Cerebellar cortex (tissue), 1 donor: ENCODE measurements at places on chromosomes 12 and 14.
A peak's percentile ranks its signal among the peaks of the same experiment; 100 is the strongest.

DNA sequence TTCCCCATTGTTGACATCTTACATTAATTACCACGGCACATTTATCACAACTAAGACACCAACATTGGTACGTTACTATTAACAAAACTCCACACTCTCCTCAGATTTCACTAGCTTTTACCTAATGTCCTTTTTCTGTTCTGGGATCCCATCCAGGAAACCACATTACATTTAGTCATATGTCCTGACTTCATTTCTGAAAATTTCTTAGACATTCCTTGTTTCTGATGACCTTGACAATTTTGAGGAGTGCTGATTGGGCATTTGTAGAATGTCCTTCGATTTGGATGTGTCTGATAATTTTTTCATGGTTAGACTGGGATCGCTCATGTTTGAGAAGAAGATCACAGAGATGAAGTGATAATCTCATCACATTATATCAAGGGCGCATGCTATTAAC lies 34.6 kb upstream of the ACSM4 start:
- DNase-seq = no peak

- no peak for DNase-seq
These were observed 50.7 kb upstream of the TMEM260 start for GRCh38 chr14:56528927-56529326.

GRCh38 chr12:131063960-131064359 lies 110.3 kb downstream of the ADGRD1 start:
- DNase-seq = no peak

DNA sequence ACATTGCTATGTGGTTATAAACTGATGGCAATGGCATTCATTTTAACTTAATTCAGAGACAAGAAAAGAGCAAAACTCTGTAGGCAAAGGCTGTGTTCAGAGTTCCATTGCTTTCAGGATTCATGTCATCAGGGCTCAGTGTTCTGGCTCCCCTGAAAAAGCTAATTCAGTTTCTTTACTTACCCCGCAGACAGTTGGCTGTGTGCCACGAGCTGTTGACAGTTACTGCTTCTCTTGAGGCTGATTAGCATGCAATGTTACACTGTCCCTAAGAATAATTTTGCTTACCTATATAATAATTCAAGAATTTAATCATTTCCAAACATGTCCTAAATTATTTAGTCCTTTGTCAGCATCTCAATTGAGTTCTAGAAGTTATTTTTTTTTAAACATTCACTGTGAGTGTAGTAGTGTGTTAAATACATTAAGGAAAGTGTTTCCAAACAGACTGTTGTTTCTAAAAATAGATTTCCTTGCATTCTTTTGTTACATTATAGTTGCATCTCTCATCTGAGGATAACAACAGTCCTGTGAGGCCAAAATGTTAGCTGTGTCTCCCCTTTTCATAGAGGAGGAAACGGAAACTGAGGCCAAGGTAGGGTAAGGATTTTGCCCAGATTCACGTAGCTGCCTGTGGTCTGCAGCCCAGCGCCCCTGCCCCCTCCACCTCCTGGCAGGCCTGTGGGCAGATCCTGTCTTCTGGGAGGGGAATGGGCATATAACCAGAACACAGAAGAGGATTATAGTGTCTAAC lies 98.6 kb downstream of the PELI2 start:
- peak; percentile 87 for DNase-seq

DNA sequence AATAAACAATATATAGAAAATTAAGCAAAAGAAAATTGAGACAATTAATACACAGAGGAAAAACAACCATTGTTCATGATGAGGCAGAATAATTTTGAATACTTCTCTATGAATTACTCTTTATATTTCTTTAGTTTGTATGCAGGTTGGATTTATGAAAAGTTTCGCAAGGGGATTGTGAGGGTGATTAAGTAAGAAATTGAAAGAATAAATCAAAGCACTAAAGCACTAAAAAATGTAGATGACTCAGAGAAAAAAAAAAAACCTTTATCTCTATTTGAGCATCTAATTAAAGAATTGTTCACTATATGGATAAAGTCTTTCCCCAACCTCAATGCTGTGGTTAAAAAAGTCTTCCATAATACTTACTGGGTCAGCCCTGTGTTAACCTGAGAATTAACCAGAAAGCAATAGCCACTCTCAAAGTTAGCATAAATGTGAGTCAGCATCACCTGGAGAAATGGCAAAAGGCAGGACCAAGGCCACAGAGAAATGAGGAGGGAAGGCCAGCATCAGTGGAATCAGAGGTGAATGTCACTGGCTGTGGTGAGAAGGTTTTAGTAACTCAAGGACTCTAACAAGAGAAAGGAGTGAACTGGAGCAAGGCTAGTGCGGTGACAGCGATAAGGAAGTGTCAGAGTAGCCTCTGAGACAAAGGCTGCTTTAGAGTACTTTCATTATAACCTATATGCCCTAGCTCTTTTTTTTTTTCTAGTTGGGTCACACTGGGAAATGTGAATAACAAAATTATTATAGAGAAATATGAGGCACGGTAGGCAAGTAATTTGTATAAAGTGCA lies 310.4 kb downstream of the KCNC2 start:
- DNase-seq = no peak

DNA sequence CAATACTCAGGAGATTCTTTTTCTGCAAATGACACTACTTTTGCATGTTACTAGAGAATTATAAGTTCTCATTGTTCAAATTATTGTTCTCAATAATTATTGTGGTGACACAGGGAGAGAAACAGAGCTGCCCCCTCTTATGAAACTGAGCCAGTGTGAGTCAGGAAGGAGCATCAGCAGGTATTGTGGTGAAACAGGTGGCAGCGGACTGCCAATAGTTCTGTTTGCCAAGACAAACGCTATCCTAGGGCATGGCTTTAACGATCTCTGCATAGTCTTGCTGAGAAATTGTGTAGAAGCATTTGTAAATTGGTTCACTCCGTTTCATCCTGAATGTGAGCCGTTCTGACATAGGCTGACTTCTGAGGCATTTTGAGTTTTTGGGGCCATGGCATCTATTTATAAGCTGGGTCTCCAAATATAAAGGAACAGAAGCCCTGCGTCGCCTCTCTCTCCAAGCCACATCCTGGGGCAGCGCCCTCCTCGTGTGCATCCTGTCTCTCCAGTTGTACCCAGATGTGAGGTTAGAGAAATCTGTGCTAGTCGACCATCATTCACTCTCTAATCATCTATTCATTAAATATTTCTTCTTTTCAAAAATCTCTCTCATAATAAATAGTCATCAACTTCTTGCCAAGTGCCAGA lies 15.8 kb upstream of the PPP4R4 start:
- DNase-seq = peak; percentile 62

- DNase-seq = no peak
These were observed 106.1 kb downstream of the C12orf75 start for GRCh38 chr12:105436636-105437035.

DNA sequence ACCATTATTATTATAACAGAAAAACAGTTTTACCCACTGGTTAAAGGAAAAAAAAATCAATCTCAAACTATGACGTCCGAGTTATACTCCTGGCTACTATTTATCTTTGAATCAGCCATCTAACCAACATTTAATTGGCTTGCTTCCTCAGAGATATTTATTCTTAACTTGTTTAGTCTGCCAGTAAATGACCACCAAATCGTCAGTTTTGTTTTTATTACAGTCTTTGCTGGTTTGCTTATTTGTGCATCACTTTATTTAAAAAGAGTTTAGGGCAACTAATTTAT lies 71.2 kb downstream of the RASSF8 start:
- no peak for DNase-seq

DNA sequence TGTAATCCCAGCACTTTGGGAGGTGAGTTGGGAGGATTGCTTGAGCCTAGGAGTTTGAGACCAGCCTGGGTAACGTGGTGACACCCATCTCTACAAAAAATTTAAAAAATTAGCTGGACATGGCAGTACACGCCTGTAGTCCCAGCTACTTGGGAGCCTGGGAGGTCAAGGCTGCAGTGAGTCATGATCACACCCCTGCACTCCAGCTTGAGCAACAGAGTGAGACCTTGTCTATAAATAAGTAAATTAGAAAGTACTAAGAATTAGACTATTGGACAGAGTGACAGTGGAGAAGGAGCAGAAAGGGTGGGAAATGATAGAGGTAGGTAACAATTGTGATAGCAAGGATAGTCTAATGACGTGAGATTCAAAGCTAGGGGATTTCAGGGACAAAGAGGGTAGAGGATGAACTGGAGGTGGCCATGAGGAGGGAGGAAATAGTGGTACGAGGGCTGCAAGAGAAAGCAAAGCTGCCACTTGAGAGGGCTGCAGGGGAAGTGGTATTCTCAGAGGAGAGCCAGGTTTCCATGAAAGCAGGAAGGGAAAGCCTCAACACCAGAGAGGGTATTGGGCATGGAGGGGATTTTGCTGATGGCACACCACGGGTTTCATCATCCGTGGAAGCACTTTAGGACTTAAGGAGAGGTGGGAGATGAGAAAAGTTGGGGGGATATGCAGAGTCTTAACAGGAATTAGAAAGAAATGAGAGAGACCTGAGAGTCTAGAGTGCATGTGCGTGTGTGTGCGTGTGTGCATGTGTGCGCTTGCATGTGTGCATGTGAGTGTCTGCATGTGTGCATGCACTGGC lies 85.6 kb downstream of the SYNE2 start:
- DNase-seq = no peak

GRCh38 chr14:76771437-76771980 lies 10.2 kb downstream of the VASH1 start:
- DNase-seq = no peak

DNA sequence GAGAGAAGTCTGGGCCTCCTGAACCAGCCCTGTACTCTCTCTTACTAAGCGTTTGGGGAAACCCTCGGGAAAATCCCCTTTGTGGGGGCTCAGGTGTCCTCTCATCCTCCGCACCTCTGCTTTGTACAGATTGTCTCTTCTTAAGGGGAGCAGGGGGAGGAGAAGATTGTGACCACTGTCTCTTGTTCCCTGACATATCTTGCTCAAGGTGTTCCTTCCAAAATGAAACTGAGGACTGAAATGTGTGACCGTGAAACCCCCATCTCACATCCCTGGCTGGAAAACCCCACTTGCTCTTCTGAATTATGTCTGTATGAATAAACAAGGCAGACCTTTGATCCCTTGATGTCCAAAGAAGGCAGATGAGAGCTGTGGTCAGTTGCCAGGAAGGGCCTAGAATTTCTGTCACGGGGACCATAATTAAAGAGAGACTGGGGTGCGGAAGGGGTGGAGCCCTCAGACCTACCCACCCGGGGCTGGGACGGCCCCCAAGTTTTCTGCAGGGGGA lies 369.8 kb downstream of the AACS start:
- DNase-seq = no peak

DNA sequence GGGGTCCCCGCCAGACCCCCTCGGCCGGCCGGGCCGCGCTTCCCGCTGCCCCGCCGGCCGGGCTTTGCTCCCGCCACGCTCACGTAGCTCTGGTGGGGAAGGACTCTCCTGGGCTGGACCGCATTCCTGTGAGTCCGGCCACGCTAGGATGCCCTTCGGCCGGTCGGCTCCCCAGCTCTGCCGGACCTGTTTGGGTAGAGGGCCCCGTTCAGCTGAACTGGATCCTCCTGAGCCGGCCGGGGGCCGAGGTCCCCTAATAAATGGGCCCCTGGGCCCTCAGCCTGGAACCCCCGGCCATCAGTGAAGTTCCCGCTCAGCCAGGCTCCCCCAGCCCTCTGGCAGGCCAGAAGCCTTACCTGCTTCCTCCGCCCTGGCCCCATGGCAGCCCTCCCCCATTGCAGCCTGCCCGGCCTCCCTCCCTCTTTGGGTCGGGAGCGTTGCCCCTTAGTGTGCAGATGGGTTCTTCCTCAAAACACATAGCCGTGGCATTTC lies 593 bp downstream of the UNC119B start:
- peak; percentile 38 for DNase-seq

GRCh38 chr12:102468261-102468915 lies 12.0 kb downstream of the IGF1 start:
- DNase-seq = no peak

DNA sequence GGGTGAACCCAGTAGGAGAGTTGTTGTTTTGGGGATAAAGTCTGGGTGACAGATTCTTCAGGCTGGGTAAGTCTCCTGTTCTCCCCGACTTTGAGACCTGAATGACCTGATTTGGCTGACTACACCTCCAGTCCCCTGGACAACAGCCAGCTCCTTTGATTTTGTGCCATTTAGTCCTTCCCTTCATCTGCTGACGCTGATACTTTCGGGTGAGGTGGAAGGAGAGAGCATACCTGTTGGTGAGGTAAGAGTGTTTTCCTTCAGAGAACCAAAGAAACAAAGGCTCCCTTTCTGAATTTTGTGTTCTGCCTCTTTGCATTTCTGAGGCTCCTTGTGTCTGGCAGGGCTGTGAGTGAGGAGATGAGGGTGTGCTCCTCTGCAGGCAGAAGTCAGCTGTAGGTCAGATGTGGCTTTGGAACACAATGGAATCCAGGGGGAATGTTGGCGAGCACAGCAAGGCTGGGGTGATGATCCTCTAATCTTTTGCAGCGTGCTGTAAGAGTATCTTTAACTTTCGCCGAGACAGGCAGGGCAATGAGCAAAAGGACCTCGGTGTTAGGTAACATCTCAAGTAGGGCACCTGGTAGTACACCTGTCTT lies 12.1 kb downstream of the ETV6 start:
- no peak for DNase-seq

DNA sequence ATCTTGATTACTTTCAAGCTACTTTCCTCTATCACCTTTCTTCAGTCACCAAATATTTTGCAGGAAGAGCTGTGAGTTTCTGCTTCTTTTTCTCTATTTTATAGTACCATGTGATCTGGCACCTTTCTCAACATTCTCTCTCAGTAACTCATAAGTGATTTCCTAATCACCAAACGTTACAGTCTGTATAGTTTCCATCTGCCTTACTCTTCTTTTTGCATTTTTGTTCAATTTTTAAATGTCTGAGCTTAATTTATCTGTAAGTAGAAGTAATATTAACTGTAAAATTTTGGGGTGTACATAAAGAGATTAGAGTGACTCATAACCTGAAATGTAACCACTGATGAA lies 422.1 kb upstream of the SYT1 start:
- no peak for DNase-seq

- DNase-seq = no peak
These were observed 55.0 kb upstream of the PSMC1 start for GRCh38 chr14:90201344-90201743.

DNA sequence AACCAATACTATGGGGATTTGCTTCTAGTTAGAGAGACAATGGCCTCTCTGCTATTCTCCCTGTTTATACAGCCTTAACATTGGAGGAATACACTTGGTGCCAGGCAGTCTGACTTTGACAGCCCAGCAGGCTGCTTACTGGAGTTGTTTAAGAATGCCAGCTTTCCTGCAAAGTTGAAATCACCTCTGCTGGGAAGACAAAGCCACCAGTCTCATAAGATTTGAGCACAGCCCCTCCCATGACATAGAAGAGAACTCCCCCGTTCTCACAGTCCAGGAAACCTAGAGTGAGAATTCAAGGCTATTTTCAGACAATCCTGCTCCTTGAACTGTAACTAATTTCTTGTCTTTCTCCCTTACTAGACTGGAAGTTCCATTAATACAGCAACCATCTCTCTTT lies 21.1 kb upstream of the CATSPERB start:
- DNase-seq = no peak

DNA sequence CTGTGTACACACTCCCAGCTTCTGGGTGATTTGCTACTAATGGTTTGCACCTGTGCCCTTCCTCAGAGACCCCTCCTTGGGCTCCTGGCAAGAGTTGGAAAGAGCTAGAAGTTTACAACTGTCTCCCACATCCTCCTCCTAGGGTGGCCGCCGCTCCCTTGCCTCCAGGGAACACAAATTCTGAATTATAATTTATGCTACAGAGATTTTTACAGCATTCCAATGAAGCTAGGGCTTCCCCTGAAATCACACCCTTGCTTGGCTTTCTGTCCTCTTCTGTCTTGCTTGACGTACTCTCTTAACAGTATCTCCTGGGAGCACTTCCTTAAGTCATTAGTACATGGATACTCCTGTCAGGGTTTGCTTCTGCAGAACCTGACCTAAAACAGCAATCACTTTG lies 180.2 kb downstream of the KCNA5 start:
- DNase-seq = no peak
